ENCODE measurements at places on chromosomes 13 and 19. TPM values are rescaled to one million over a fixed set of nuclear protein-coding genes. Genes with fewer than 3 reads are reported as not detected.

The ZNF723 gene
- not detected for total RNA-seq

DNA sequence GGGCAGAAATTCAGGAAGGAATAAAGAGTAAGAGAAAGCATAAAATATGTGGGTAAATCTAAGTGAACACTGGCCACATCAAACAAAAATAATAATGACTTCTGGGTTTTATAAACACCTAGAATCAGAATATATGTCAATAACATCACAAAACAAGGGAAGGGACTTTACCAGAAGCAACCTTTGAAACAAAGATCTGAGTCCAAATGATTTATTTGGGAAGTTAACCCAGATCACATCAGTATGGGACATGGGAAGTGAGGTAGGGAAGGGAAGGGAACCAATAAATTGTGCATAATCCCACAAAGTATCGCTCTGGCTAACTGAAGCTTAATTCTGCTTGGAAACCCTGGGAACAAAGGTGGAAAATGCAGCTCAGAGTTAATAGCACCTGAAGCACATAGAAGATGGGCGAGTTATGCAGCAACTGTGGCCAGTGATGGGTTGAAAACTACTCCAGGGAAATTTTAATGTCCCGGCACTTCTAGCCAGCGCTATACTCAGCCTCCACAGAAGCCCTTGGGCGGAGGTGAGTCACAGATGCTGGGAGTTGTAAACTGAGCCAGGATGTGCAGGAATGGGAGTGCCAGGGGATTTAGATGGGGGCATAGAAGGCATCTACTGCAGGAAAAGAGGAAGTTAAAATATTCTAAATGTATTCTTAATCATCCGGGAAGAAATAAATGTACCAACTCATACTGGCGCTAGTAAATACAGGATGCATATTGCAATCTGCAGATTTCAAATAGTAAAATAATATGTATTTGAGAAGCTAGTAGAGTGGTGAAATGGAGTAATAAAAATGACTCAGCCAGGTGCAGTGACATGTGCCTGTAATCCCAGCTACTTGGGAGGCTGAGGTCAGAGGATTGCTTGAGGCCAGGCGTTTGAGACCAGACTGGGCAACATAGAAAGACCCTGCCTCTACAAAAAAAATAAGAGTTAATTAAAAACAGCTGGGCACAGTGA lies 34.2 kb upstream of the CEBPG start:
- no peak overlapping the region for H3K27ac ChIP-seq
- H3K4me3 ChIP-seq = no peak overlapping the region
- DNase-seq = no peak
- H3K27me3 ChIP-seq = peaks cover 17% of the 10 kb centered on the region
- H3K4me1 ChIP-seq = no peaks in the 10 kb centered on the region

GRCh38 chr19:5281588-5281987 lies 59.0 kb downstream of the PTPRS start:
- no peaks in the 10 kb centered on the region for H3K4me1 ChIP-seq
- no peaks in the 10 kb centered on the region for H3K27me3 ChIP-seq
- no peak overlapping the region for H3K4me3 ChIP-seq
- H3K36me3 ChIP-seq = no peaks in the 10 kb centered on the region
- DNase-seq = no peak
- no peak overlapping the region for H3K27ac ChIP-seq

GRCh38 chr13:108618233-108618632 lies 11.2 kb upstream of the MYO16 start:
- H3K27ac ChIP-seq = no peak overlapping the region
- no peaks in the 10 kb centered on the region for H3K36me3 ChIP-seq
- H3K4me3 ChIP-seq = no peak overlapping the region
- H3K4me1 ChIP-seq = no peaks in the 10 kb centered on the region

GRCh38 chr13:87677496-87678371 lies 6.6 kb downstream of the SLITRK5 start:
- no peak for DNase-seq
- H3K4me3 ChIP-seq = no peak overlapping the region
- H3K27me3 ChIP-seq = peaks cover 10% of the 10 kb centered on the region
- no peaks in the 10 kb centered on the region for H3K36me3 ChIP-seq
